NCI-H146 (cell line): ENCODE measurements at places on chromosomes 5 and 9.

GRCh38 chr5:179051784-179052183, 8.4 kb upstream of the ZNF354C start:
- no peak for DNase-seq

GRCh38 chr9:120592210-120592609, 12.2 kb upstream of the CDK5RAP2 start:
- DNase-seq: no peak

GRCh38 chr5:87190041-87190440, 77.6 kb upstream of the RASA1 start:
- DNase-seq: no peak

DNA sequence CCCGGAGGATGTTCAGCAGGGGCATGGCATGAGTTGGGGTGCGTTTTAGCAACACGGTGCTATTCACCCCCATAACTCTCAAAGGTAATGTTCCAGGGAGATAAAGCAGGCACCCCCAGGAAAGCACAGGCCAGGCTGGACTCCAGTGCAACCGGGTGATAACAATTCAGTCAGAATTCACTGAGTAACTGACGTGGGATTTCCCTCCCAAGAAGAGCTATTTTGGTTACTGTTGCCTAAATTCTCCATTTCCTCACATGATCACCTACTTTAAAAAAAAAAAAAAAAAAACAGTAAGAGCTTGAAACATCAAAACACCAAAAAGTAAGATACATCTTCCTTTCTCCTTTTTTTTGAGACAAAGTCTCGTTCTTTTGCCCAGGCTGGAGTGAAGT, 137.6 kb upstream of the WWC1 start:
- DNase-seq: no peak

DNA sequence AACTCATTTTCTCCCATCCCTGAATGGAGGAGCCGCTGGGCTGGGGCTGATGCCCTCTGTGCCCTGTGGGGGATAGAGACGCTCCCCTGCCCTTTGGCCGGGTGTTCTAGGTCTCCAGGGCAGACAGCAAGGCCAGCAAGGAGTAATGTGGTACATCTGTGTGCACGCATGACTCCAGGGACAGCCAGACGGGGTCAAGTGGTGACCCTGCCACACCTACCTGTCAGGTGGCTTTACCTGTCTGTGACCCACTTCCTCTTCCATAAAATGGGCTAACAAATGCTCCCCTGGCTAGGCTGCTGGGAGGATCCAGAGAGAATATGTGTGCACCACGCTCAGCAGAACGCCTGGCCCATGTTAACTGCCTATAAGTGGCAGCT, 35.4 kb upstream of the BARHL1 start:
- no peak for DNase-seq

GRCh38 chr5:133392448-133392847, 219.9 kb downstream of the FSTL4 start:
- DNase-seq: no peak

GRCh38 chr5:90437663-90438062, 28.1 kb upstream of the CETN3 start:
- no peak for DNase-seq

- DNase-seq: no peak
Measured at GRCh38 chr9:116149844-116150243, 3.7 kb upstream of the PAPPA start.

- no peak for DNase-seq
Measured at GRCh38 chr9:82912645-82913044, 150.3 kb downstream of the RASEF start.

- DNase-seq: peak; percentile 19
Measured at GRCh38 chr9:77648234-77649108, at the start of gene GNA14. GNA14 (minus strand) TSS chr9:77648322; CDS start chr9:77647793, 529 bp downstream.

GRCh38 chr9:131688377-131688776, 51.5 kb downstream of the RAPGEF1 start:
- DNase-seq: no peak
